PC-3 (cell line): ENCODE measurements at places on chromosomes 6 and 20.

GRCh38 chr20:23079926-23080325 lies 6.2 kb downstream of the CD93 start:
- DNase-seq = no peak

GRCh38 chr6:10692965-10693538 lies 1.4 kb downstream of the C6orf52 start:
- no peak for DNase-seq

- DNase-seq = no peak
Measured at GRCh38 chr20:60007464-60007863, 49.2 kb downstream of the CDH26 start.

DNA sequence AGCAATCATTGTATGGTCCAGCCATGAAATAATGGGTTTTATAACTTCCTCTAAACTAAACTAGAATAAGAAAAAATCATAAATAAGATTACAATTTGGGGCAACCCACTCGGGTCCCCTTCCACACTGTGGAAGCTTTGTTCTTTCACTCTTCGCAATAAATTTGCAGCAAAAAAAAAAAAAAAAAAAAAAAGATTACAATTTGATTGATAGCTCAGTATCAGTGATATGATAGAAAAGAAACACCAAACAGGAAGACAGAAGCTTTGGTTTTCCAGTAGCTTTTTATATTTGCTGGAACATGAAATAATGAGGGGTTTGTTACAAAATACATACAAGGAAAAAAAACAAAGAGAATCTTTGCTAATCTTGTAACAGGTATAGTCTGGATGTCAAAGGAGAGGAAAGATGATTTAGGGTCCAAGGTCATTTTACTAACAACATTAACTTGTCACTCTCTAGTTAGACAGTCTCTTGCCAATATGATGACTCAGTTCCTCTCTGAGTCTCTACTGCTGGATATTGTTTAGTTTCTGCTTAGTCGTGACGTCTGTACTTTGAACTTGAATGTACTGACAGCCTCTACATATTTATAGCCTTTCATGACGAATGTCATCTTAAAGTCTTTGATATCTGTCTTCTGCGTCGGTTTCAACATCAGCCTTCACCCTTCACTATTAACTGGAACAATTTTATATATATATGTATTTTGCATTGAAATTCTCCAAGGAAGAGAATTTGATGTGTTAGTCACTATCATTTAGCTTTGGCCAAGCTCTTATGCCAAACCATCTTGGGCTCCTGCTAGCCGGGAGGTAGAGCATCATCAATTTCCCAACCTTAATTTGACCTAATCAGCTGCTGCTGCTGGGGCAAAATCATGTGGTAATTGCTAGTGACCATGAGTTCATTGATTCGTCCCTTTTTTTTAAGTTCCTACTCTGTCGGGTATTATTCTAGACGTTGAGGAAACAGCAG lies 213.1 kb upstream of the STXBP5 start:
- peak; percentile 67 for DNase-seq

GRCh38 chr6:156652231-156652750 lies 124.9 kb upstream of the ARID1B start:
- DNase-seq = no peak

DNA sequence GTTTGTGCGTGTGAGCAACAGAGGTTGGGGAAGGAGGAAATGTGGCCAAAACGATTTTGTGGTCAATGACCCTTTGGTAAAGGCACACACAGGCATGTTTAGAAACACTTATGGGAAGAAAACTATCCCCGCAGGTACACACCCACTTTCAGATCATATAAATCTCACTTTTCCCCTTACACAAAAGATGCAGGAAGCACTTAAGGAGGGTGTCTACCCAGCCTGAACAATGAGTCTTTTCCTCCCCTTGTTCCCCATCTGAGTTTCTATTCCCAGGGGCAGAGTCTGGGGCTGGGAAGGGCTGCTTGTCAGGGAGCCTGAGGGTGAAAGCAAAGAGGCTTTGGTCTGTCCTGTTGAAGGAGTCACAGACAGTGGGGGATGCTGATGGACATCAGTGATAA lies 193.2 kb upstream of the SALL4 start:
- no peak for DNase-seq

- DNase-seq = peak; percentile 34
Measured at GRCh38 chr6:100880149-100880852, 828 bp downstream of the ASCC3 start.

DNA sequence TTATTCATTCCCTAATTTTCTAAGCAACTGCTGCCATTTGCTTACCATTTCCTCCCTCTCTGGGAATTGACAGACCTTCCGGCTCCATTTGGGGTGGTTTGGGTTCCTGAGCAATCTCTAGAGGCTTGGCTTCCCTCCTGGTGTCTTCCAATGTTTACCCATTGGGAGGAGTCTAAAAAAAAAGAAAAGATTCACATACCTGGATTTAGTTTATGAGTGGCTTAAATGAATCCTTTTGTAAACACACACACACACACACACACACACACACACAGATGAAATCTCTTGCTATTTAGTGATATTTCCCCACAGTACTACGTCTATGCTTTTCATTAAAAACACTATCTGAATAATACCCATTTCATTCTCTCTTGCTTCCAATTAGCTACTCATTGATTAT lies 48.3 kb upstream of the TRAF3IP2 start:
- DNase-seq = peak; percentile 64

DNA sequence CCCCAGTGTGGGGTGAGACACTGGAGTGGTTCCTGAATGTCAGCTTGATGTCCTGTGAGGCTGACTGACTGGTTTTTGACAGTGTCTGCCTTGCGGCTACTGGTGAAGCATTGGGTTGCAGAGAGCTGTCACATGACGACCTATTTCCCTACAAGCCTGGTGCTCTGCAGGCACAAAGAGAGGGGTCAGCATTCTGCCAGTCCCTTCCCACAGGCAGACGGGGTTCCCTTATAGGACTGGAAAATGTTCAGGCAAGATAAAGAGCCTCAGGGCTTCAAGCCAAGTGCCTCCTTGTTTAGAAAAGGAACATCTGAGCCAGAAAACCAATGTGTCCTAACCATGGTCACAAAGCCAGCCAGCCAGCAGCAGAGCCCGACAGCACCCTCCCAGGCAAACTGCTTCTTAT lies 11.0 kb downstream of the LY86 start:
- no peak for DNase-seq

- no peak for DNase-seq
Measured at GRCh38 chr6:115091461-115091860, 748.6 kb upstream of the HS3ST5 start.

DNA sequence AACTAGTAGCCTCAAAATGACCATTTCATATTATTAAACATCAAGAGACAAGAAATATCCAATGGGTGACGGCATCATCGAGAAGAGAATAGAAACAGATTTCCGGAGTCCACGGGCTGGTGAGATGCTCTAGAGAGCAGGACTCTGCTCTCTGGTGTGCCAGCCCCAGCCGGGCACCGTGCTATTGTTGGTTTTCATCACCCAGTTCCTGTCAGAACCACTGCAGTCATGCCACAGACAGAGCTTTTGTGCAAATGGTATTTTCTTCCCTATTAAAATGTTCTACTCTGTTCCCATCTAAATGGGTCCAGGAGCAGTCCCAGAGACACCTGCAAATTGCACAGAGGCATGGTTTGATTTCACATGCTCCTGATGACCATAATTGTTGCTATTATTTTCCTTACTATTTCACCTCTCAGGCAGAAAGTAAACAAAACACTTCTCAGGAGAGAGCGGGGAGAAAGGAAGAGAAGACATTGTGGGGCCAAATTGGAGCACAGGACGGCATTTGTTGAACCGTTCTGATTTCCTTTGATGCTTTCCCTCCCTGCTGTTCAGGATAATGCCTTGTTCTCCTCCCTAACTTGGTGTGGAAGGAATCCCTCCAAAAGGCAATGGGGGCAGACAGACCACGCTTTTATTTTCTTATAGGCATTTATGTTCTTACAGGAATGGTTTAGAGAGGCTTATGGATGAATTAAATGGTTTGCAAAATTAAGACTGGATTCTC lies 11.4 kb upstream of the RAMACL start:
- no peak for DNase-seq

- no peak for DNase-seq
Measured at GRCh38 chr20:25224941-25225340, 22.9 kb upstream of the PYGB start.

- no peak for DNase-seq
Measured at GRCh38 chr20:10792291-10792690, 118.5 kb upstream of the JAG1 start.

DNA sequence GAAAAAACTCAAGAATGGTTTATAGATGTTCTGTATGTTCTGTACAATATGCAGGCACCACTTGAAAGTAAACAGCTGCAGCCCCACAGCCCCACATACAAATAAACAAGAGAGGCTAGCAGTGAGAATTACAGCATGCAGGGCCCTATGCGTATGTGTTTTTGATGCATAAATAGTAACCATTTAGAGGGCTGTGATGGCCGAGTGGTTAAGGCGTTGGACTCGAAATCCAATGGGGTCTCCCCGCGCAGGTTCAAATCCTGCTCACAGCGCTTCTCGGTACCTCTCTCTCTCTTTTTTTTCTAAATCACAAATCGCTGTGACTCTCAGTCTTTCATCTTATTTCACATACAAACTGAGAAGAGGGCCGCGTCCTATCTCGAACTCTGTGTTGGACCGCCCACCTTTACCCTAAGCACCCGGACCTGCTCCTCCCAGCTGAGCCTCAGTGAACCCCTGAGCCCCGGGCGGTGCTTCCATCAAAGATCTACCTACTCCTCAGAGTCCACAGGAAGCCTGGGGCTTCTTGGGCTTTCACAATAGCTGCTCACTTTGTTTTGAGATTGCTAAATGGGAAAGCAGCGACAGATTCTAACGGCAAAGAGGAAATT lies 37.7 kb upstream of the PRSS16 start:
- DNase-seq = no peak

DNA sequence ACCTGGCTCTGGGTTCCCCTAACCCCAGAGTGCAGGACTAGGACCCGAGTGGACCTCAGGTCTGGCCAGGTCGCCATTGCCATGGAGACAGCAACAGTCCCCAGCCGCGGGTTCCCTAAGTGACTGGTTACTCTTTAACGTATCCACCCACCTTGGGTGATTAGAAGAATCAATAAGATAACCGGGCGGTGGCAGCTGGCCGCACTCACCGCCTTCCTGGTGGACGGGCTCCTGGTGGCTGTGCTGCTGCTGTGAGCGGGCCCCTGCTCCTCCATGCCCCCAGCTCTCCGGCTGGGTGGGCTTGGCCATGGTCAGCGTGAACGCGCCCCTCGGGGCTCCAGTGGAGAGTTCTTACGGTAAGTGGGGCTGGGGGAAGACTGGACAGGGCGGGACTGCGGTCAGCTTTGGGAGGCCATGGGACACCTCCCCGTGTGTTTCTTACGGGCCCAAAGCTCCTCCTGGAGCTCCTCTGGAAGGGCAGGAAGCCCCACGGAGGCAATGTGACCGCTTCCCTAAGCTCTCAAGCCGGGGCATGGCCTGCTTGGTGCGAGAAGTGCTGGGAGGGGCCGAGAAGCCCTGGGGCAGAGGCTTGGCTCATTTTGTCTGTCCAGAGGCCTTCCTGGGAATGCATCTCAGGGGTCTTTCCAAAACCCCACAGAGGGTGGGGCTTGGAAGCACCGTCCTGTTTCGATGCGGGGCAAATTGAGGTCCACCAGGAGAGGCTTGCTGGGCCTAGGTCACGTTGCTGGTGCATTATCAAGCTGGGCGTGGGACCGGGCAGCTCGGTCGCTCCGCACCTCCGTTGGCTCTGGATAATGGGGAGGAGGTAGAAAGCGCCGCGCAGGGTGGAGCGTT lies at the start of gene HNF4A:
Gene HNF4A (plus strand): TSS at position 202 of the 855 bp plus-strand sequence. CDS start 106 bp downstream, at position 308.
- no peak for DNase-seq

DNA sequence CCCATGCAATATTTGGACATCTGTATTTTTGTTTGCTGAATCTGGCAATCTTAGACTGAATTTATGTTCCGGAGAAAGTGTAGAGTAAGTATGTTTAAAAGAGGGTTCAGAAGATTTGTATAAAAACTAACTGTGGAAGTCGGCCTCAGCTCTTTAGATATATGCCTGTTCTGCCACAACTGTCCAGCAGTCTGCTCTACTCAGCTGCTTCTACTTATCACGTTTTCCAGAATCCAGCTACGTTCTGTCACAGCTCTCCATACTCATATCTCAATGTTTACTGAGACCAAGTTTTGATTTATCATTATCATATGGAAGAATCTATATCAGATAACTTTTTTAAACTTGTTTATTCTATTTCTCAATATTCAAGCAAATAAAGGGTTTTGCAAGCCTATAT lies 721.3 kb downstream of the EYS start:
- no peak for DNase-seq

DNA sequence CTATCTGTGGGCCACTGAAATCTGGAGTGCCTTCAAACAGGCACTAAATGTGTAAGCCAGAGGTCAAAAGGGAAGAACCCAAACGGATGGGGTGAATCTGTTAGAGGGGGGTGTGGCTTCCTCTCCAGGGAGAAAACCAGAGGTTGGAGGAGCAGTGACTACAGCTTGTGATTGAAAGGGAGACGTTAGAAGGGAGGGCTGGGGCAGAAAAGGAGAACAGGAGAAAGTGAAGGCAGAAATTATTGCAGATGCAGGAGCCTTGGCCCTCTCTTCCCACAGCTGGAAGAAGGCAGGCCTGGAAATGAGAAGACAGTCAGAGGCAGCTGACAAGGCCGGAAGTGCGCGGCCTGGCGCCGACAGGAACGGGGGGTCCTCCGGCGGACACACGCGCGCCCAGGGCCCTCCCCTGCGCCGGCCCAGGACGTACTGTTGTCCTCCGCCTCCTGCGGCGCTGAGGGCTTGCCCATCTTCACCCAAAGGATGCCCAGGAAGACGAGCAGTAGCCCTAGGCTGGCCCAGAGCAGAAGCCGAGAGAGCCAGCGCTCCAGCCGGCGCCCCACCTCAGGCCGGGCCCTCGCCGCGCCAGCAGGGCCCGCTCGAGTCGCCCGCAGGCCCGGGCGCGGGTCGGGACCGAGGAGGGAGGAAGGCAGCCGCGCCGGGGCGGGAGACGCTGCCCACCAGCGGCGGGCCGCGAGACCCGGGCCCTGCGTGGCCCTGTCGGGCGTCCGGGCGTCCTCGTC lies 806 bp downstream of the LEMD2 start:
- peak; percentile 56 for DNase-seq

- no peak for DNase-seq
Measured at GRCh38 chr6:162684052-162684451, 43.5 kb downstream of the PRKN start.

DNA sequence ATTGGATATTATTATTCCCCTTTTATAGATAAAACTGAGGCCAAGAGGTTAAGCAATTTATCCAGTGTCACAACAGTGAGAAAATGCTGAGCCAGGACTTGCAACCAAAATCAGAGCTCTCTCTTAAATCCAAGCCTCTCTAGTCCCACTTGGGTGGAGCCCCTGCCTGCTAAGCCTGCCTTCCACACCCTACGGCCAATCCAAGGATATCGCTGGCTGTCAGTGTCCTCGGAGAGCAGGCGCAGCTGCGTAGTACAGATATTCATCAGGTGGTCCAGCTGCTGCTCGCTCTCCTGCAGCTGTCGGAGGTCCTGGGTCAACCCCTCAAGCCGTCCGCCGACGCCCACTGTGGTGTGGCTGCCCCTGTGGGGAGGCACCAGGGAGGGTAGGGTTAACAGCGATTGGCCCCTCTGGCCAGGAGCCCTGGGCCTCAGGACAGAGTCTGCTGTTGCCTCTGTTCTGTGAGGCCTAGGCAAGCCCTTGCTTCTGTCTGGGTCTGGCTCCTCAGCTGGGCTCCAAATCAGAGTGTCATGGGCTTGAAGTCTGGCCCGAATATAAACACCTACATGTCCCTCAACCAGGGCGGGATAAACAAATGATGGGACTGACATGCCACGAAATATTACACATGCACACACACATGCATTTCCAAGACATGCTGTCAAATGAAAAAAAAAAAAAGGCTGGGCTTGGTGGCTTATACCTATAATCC lies 3.9 kb upstream of the NECAB3 start:
- DNase-seq = no peak
